ENCODE measurements at places on chromosomes 5 and 9.

GRCh38 chr5:759781-760362 is 24.7 kb downstream of the ZDHHC11B start:
- no peak for DNase-seq

DNA sequence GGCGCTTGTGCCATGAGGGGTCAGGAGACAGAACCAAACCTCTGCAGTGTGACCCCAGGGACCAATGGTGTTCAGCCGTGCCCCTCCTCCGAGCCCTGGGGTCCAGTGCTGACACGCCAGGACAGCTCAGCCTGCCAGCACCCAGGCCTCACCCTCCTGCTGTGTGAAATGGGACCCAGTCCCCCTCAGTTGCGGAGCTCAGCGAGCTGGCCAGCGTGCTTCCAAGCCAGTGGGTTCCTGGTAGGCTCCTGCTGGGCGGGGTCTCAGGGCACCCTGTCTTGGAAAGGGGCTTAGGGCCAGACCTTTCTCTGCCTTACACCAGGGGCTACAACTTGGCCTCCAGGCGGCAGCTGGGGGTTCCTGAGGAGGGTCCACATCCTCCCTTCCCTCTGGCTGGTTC is 4.4 kb downstream of the RNF44 start:
- no peak for DNase-seq

GRCh38 chr5:141843156-141843927 is 34.9 kb downstream of the PCDH1 start:
- DNase-seq, result no peak

DNA sequence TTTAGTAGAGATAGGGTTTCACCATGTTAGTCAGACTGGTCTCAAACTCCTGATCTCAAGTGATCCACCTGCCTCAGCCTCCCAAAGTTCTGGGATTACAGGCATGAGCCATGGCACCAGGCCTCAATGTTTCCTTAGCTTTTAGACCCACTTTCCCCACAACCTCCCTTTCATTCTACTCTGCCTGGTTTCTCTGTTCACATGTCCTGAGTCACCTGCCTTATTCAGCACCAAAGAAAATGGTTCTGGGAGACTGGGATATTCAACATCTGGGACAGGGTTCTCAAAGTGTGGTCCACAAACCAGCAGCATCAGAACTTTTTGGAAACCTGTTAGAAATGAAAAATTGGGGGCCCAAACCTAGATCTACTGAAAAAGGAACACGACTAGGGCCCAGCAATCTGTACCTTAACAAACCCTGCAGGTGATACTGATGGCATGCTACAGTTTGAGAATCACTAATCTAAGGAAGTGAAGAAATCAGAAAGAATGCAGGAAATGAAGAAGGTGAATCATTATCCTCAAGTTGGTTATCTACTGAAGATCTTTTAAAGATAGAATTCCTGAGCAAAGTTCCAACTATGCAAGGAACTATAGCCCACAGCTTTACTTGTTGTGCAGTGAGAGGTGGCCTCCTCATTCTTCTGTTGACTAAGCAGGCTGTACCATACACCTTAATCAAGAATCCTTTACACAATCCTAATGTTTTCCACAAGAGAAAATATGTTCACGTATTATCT is 51.8 kb upstream of the CTNNAL1 start:
- DNase-seq, result no peak

Measured in hematopoietic multipotent progenitor cell treated with erythropoietin and hydrocortisone succinate and interleukin-3 and kit ligand, for 8 days (in vitro differentiated cells).